Cardiac muscle cell (in vitro differentiated cells and primary cell): ENCODE measurements at places on chromosomes 13 and 19. TPM values are rescaled to one million over a fixed set of nuclear protein-coding genes. Genes with fewer than 3 reads are reported as not detected.

GRCh38 chr13:95262837-95263384 is 38.3 kb downstream of the ABCC4 start:
- no peak overlapping the region for H3K27ac ChIP-seq
- DNase-seq: no peak
- H3K4me3 ChIP-seq: no peak overlapping the region
- H3K36me3 ChIP-seq: no peaks in the 10 kb centered on the region

DNA sequence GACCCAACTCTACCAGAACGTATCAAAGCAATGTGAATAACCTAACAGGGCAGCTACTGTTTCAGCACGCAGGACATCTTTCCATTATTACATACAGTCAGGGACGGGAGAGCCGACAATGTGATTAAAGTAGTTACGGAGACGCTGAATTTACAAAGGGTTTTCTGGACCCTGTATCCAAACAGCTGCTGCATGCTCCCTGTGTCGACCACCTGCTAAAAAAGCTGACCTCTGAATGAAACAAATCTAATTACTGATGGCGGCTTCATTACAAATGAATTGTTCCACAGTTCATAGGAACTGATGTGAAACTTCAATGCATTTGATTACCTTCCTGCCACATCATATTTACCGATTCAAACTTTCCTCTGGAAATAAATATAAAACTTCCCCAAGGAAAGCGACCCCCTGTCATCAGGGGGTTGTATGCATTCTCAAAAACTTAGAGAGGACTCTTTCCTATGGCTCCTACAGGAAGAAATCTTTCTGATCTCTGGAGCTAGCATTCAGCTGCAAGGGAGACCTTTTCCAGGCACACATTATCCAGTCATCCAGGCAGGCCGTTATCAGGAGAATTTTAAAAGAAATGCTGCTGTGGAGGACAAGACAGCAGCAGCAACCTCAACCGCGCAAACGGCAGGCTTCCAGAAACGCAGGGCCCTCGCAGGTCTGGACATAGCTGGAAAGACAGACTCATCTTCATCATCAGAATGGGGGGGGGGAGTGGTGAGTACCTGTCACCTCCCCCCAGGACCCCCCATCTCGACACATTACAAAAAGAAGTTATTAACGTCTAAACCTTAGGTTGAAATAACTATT is 3.1 kb downstream of the EFNB2 start:
- peak overlapping the region; percentile 88 for H3K4me3 ChIP-seq
- DNase-seq: peak; percentile 49
- no peaks in the 10 kb centered on the region for H3K36me3 ChIP-seq
- H3K27ac ChIP-seq: peak overlapping the region; percentile 13

DNA sequence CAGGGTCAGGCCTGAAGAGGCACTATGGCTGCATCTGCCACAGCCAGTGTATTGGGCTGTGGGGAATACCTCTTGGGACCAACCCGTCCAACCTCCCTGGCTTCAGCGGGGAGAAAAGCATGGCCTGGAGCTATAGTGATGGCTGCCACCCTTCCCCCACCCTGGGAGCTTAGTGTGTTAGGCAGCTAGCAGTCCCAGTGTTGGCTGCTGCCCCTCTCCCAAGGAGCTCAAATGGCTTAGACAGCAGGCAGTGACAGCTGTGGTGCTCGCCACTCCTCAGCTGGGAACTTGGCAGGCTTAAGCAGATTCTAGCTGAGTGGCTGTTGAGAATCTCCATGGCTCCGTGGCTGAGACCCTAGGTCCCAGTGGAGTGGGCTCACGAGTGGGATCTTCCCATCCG is 19.7 kb downstream of the ACOD1 start:
- H3K27ac ChIP-seq: no peak overlapping the region
- H3K27me3 ChIP-seq: no peaks in the 10 kb centered on the region
- H3K4me3 ChIP-seq: no peak overlapping the region

CLEC17A gene
- not detected in 2 replicates for total RNA-seq

ZSCAN5B gene
- total RNA-seq: not detected in 2 replicates

EXOC3L2 gene
- 2.0 and 2.2 TPM in 2 replicates for total RNA-seq

C5AR1 gene
- not detected in 2 replicates for total RNA-seq

PTGIR gene
- 0.12 and 0.35 TPM in 2 replicates for total RNA-seq
